ENCODE measurements at places on chromosomes 3 and 15.

GRCh38 chr3:43176666-43177065 lies 70.8 kb upstream of the POMGNT2 start:
- no peak for DNase-seq

DNA sequence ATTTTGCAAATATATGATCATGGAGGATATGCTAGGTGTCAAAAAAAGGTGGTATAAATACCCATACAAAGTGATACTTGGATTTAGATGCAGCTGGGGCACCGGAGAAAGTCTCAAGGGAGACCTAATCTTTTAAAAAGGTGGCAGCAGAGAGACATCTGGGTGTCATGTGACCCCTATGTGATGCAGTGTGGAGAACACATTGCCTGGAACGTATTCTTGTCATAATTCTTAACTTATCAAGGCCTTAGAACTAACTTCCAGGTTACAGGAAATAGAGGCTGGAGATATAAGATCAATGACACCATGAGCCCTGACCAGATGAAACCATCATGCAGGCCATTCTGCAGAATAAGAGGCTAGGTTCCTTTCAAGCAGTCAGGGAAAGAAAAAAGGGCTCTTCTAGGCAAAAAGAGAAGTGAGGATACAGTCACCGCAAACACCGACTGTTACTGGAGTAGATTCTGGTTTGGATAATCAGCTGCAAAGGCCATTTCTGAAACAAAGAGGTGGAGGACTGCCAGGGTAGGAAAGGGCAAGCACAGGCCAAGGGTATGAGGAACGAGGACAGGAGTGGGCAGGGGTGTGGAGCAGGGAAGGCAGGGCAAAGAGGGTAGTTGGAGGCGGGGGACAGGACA lies 100.6 kb downstream of the OXNAD1 start:
- no peak for DNase-seq

DNA sequence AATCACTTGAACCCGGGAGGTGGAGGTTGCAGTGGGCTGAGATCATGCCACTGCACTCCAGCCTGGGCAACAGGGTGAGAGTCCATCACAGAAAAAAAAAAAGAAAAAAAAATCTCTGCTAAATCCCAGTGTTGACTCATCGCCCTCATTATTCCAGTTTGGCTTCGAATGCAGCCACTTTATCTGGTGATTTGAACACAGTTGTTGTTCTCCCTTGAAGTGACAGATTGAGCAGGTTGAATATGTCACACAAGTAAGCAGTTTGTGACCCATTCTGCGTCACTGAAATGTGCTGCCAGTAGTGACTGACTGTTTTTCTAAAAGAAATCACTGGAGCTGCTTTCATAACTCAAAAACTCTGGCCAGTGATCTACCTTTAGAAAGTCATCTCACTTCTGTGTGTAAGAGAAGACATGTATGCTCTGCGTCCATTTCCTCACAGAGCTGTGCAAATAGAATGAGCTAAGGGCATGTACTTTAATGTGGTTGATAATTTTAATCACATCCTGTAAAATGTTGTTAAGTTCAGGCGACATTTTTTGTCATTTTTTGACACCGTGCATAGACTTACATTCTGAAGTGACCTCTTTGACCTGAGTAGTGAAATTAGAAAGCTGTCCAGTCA lies 12.5 kb downstream of the DOCK3 start:
- DNase-seq: no peak

DNA sequence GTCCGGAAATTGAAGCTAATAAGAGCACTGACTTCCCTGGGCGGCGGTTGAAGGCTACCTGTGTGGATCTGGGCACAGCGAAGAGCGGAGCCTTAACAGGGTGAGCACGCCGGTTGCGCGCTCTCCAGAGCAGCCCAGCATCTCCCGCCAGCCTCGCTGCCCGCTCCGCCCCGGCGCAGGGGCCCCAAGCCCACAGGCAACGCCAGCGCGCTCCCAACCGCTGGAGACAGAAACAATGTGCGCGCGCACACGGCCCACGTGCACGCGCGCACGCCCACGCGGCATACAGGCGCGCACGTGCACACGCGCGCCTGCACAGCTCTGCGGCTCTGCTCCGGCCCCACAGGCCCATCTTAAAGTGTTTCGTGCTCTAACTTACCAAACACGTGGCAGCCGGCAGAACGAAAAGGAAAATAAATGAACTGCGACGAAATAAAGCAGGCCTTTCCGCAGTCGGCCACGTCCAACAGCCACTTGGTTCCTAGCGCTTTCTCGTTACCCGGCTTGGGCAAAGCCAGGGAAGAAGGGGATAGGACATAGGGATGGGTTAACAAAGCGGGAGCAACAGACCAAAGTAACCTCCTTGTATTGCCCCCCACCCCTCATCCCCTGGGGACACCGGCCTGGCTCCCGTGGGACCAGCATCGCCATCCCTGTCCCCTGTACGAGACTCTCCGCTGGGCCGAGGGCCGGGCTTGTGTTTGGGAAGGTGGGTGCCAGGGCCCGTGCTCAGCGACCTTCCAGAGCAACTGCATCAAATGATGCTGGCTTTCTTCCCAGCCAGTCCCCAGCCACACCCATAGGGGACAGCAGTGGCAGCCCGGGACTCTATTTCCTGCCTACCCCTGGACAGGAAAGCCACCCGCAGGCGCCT lies 203.7 kb downstream of the ABHD5 start:
- no peak for DNase-seq

- no peak for DNase-seq
These were observed 1.3 kb upstream of the OXSR1 start for GRCh38 chr3:38163841-38164642.

- no peak for DNase-seq
These were observed 4.1 kb upstream of the SKOR1 start for GRCh38 chr15:67820992-67821783.

DNA sequence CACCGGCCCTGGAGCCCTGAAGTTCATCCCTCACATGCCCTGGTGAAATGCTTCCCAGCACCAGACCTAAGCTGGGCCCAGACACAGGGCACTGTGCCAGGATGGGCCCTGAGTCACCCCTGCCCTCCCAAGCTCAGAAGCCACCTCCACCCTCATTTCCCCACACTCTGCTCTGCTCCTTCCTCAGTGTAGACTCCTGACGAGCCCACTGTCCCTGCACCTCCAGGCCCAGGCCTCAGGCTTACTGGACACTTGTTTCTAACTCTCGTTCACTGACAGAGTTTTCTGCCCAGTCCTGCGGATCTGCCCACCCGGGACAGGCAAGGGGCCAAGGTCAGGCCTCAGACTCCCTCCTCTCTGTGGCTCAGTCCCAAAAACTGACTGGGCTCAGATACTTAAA lies 112.6 kb upstream of the RNF7 start:
- no peak for DNase-seq

- no peak for DNase-seq
These were observed 2.2 kb upstream of the UROC1 start for GRCh38 chr3:126519506-126520455.

GRCh38 chr3:29695201-29695600 lies 414.3 kb downstream of the RBMS3 start:
- no peak for DNase-seq

- DNase-seq: no peak
These were observed 13.2 kb upstream of the GPR160 start for GRCh38 chr3:170024581-170024980.

DNA sequence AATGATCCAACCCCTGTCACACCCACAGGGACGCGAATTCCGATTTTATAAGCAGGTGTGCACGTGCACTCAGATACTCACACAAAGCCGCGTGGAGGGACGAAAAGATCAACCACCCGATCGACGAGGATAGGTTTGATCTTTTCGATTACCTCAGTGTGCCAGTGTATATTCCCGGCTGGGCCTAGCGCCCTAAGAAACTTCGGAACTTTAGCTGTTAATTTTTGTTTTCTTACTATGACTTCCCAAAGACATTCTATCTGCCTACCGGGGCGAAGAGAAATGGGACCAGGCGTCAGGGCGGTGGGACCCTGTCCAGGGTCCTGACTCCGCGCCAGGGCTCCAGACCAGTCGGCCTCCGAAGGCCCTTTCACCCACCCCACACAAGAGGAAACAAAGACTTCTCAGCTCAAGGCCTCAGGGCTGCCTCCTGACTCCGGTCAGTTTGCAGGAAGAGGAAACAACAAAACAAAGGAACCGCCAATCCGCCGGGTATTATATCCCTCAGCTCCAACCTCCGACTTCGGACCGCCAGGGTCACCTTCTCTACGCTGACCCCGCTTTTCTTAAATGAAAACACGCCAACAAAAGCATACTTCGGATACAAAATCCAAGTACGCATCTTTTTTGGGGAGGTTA lies 6.8 kb downstream of the ONECUT1 start:
- no peak for DNase-seq

GRCh38 chr15:79060175-79060574 lies 30.4 kb downstream of the RASGRF1 start:
- DNase-seq: no peak

DNA sequence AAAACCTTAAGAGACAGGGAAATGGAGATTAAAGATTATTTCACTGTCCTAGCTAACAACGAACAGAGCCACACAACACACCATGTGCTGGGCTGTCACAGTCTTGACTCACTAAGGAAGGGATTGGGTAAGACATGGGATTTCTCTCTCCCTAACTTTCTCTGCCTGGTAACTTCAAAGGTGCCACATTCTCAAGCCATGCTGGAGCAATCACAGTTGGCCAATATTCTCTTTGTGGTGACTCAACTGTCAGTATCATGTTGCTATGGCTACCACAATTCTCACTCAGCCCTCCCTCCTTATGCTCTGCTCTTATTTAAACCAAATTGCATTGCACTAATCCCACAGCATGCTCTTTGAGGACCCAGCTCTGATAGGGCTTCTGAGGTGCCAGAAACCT lies 74.0 kb downstream of the OXNAD1 start:
- DNase-seq: peak; percentile 45

GRCh38 chr15:91599261-91599660 lies 254.2 kb upstream of the SLCO3A1 start:
- no peak for DNase-seq

DNA sequence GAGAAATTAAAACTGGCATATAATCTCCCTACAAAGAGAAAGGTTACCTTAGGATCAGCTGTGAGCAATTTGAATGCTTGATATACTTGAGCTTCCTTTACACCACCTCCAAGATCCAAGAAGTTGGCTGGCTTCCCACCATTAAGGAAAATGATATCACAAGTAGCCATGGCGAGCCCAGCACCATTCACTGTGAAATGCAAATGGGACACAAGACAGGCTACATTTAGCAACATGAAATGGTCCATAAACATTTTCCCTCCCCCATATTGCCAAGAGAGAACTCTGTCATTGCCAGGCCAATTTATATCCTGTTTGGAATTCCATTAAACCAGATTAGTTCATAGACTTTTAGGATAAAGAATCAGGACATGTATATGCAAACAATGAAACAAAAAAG lies 158.7 kb downstream of the SUCLG2 start:
- DNase-seq: no peak

GRCh38 chr3:43733459-43734384 lies 43.0 kb downstream of the ABHD5 start:
- DNase-seq: no peak

DNA sequence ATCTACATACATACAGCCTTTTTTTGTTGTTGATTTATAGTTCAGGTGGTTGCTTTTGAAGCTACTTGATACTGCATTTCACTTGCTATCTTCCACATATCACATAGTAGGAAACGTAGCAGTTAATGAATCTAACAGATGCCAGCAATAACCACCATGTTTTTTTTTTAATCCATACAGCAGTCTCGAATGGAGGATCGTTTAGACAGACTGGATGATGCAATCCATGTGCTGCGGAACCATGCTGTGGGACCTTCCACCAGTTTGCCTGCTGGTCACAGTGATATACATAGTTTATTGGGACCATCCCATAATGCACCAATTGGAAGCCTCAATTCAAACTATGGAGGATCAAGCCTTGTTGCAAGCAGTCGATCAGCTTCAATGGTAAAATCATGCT lies 123.2 kb upstream of the CGNL1 start:
- no peak for DNase-seq

DNA sequence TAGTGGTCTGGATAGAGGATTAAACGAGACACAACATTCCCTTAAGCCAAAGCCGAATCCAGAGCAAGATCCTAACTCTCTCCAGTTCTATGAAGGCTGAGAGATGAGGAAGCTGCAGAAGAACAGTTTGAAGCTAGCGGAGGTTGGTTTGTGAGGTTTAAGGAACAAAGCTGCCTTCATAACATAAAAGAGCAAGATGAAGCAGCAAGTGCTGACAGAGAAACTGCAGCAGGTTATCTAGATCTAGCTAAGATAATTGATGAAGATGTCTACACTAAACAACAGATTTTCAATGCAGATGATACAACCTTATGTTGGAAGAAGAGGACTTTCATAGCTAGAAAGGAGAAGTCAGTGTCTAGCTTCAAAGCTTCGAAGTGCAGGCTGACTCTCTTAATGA lies 14.8 kb upstream of the GASK1A start:
- DNase-seq: no peak

GRCh38 chr15:25739687-25740121 lies 123.4 kb downstream of the ATP10A start:
- DNase-seq: peak; percentile 32

- no peak for DNase-seq
These were observed 3.0 kb downstream of the PEAK1 start for GRCh38 chr15:77416954-77417353.

DNA sequence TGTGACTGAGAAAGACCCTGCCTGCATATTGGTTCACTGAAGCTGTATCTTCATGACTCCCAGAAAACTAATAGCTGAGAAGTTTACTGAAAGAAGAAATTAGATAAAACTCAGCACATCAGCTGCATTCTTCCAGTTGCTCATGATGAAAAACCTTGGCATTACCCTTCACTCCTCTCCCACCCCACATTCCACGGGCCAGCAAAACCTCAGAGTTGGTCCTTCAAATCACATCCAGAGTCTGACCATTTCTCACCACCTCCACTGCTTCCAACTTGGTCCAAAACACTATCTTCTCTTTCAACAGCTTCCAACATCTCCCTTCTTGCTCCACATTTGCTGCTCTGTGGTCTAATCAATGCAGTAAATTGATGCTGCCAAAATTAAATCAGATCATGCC lies 97.1 kb downstream of the CD47 start:
- no peak for DNase-seq

GRCh38 chr3:179971280-179971679 lies 65.5 kb downstream of the PEX5L start:
- DNase-seq: no peak

DNA sequence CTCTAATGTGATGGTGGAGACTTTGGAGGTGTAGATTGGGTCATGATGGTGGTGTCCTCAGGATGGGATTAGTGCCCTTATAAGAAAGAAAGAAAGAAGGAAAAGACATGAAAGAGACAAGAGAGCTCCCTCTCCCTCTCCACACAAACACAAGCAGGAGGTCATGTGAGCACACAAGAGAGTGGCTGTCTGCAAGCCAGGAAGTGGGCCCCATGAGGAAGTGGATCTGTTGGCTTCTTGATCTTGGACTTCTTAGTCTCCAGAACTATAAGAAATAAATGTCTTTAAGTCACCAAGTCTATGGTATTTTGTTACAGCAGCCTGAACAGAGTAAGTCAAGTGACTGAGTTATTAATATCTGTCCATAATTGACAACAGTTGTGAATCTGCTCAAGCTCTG lies 17.1 kb downstream of the IQCB1 start:
- DNase-seq: no peak
